AML-193 (cell line): ENCODE measurements at places on chromosomes 4 and X.

DNA sequence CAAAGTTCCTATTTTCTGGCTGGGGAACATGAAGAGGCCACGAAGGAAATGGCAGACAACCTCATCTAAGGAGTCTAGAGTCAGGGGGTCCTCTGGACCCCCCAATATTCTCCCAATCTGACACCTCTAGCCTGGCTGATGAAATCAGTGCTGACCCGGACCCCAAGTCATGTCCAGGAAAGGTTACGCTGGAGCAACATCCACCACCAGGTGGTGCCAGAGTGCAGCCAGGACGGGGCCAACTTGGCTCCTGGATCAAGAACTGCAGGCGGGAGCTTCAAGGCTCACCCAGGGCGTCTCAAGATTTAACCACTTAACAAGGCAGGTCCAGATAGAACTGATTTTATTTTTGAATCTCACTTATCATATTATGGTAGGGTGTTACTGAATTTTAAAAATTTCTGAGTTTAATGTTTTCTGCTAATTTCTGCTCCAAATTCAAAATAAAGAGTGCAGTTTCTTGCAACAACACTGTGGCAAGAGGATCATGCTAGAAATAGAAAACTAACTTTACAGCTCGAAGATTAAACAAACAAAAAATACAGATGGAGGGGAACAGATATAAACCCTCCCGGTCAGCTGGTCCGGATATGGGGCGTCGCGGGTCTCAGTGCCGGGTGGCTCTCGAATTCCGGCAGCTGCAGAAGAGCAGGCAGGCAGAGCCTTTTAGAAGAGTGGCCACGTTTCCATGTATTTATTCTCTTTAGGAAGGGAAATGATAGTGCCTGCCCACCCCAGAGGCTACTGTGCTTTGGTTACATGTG lies 135.5 kb downstream of the AFAP1 start:
- DNase-seq, result peak; percentile 49

DNA sequence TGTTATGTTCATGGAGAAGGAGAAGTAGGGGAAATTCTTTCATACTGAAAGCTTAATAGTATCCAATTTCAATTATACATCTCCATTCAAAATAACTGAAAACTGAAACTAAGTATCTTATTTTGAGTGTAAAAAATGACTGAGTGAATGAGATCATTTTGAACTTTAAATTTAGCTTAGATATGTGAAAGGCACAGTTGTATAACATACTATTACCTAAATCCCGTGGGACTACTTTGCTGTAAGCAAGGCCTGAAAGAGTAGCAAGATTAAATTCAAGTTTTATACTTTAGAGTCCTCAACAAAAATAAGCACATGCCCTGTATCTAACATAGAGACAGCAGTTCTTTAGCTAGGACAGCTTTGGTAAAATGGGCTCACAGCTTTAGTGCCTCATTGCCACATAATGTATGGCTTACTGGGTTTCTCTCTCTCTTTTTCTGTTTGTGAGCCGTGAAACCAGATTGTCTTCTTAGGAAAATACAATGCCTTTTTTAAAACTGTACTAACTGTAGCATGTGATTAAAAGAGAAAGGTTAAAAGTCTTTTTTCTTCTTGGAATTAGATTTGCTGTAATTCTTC lies 43.2 kb downstream of the GSTCD start:
- no peak for DNase-seq

DNA sequence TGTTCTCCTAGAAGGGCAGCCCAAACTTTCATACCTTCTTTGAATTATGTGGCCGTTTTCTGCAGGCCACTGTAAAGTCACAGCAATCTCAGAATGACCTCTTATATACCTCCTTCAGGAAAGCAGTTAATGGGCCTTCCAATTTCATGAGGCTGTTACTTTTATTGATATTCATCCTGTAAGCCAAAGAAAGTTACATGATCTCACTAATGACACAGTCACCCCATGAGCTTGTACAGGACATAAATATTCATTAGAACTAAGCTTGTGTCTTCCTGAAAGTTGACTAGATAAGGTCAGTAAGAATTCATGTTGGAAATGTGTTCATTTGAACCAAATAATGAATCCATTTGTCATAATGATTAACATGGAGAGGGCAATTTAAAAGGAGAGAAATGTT lies 283.1 kb upstream of the NWD2 start:
- DNase-seq, result no peak

DNA sequence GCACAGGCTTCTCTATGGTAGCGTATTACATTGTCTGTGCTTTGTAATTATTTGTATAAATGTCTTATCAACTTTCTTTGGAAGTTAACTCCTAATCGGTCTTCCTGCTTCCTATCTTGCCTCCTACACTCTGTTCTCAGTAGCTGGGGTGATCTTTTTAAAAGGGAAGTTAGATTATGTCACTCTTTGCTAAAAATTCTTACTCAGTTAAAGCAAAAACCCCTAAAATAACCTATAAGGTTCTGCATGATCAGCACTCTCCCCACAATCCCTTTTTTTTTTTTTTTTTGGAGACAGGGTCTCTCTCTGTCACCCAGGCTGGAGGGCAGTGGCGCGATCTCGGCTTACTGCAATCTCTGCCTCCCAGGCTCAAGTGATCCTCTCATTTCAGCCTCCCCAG lies 2.6 kb upstream of the PRPS1 start:
- no peak for DNase-seq

DNA sequence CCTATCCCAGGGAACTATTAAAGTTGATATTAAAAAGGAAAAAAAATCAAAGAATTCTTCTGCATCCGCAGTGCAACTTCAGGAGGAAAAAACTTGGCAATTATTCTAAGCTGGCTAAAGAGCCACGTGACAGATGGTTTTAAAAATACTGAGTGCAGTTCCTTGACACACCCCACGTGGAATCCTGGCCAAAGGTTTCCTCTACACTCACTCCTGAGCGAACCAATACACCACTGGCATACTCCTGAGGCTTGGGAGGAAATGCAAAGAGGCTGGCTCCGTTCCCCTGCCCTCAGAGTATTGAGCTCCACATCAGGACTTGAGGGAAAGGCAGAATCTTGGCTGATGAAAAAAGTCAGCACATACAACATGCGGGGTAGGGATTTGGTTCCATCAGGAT lies 133.8 kb upstream of the ATP6AP2 start:
- no peak for DNase-seq
